Left renal pelvis (tissue), 4 donors: ENCODE measurements at places on chromosomes 6 and 20.

GRCh38 chr20:4905613-4906012 is 95.7 kb downstream of the SLC23A2 start:
- DNase-seq = no peak

- no peak for DNase-seq
These were observed 216.5 kb upstream of the FLRT3 start for GRCh38 chr20:14553774-14554534.

- DNase-seq = no peak
These were observed 148.8 kb downstream of the LRFN2 start for GRCh38 chr6:40438246-40438887.

DNA sequence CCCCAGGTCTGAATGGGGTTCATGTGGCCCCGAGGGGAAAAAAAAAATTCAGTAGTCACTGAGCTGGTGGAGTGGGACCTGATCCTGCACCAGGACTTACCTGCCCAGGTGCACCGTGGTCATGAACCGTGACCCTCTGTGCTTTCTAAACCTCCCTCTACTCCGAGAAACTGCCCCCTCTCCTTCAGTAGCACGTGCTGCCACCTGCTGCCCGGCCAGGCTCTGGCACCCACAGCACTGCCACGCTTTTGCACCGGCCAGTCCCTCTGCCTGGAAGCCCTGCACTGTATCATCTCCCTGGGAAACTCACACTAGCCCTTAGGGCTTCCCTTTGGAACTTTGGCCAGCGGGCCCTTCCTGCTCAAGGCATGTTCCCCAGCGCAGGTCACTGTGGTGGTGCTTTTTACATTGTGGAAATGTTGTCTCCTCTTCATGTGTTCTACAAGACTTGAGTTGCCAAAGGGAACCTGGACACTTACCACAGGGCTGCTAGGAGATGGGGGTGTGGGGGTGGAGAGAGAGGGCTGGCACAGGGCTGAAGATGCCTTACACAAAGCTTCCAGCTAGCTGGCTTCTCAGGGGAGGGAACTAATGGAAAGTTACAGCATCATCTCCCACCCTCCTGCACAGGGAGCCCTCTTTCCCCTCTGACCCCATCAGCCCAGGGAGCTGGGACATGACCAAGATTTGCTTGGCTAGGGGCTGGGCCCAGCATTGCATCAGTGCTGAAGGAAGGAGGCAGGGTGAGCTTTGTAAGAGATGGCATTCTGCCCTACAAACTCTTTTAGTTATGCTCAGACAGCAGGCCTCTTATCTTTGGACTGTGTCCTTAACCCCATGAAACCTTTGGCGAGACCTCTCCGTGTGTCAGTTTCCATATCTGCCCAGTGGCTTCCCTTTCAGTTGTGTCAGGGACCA is 2.5 kb upstream of the PTPRT start:
- DNase-seq = no peak

DNA sequence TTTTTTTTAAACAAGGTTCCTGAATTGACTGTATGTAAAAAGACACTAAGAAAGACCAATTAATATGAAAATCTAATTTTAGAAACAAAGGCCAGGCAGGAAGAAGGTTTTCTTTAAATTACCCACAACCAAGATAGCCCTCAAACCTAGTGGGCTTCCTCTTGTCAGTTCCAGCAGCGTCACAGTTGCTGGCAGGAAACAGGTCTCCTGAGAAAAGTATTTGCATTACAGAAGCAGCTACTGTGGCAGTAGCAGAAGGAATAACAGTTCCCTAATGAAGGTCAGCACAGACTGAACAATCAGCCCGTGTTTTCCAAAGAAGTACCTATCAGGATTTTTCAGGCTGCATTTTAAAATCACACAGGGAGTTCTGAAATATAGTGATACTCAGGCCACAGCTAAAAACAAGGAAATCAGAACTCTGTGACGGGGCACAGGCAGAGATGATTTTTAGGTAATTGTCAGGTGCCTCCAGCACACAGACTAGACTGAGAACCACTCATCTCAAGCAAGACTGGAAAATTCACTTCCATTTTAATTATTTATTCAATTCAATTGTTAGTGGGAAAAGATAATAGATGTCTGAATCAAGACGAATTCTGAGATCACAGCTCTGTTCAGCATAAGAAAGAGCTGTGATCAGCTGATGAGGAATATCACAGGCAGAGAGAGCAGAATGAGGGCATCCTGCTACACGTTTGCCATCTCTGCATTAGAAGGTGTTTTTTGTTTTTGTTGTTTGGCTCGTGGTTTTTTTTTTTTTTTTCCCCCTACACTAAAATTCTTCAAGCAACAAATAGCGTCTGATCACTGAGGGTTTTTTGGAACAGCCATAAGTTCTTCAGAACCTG is 230.5 kb upstream of the KHDRBS2 start:
- DNase-seq = no peak
